Naive thymus-derived CD8-positive, alpha-beta T cell (primary cell): ENCODE measurements at places on chromosomes 7 and 10.

GRCh38 chr10:124903111-124903510 is 38.8 kb upstream of the ZRANB1 start:
- peaks cover 26% of the 10 kb centered on the region for H3K27me3 ChIP-seq
- no peaks in the 10 kb centered on the region for H3K36me3 ChIP-seq
- H3K4me1 ChIP-seq, result no peaks in the 10 kb centered on the region
- no peak overlapping the region for H3K4me3 ChIP-seq

GRCh38 chr10:66591865-66592264 is 334.0 kb upstream of the LRRTM3 start:
- H3K36me3 ChIP-seq, result no peaks in the 10 kb centered on the region
- H3K4me1 ChIP-seq, result no peaks in the 10 kb centered on the region
- H3K27ac ChIP-seq, result no peak overlapping the region
- H3K4me3 ChIP-seq, result no peak overlapping the region

- H3K4me3 ChIP-seq, result peak overlapping the region; percentile 90
- peaks cover 29% of the 10 kb centered on the region for H3K36me3 ChIP-seq
- H3K27me3 ChIP-seq, result no peaks in the 10 kb centered on the region
- peak overlapping the region; percentile 96 for H3K27ac ChIP-seq
- DNase-seq, result no peak
Observed at GRCh38 chr10:110872984-110873923, 1.5 kb downstream of the PDCD4 start.

- peaks cover 3% of the 10 kb centered on the region for H3K4me1 ChIP-seq
- H3K27me3 ChIP-seq, result peaks cover 26% of the 10 kb centered on the region
- H3K36me3 ChIP-seq, result no peaks in the 10 kb centered on the region
- H3K27ac ChIP-seq, result no peak overlapping the region
- no peak overlapping the region for H3K4me3 ChIP-seq
Observed at GRCh38 chr10:131806146-131806545, 94.7 kb upstream of the PPP2R2D start.

- H3K36me3 ChIP-seq, result peaks cover 20% of the 10 kb centered on the region
- H3K27me3 ChIP-seq, result no peaks in the 10 kb centered on the region
- H3K27ac ChIP-seq, result peak overlapping the region; percentile 32
- no peak for DNase-seq
- peaks cover 13% of the 10 kb centered on the region for H3K4me1 ChIP-seq
Observed at GRCh38 chr7:92768501-92769393, 67.6 kb downstream of the CDK6 start.

DNA sequence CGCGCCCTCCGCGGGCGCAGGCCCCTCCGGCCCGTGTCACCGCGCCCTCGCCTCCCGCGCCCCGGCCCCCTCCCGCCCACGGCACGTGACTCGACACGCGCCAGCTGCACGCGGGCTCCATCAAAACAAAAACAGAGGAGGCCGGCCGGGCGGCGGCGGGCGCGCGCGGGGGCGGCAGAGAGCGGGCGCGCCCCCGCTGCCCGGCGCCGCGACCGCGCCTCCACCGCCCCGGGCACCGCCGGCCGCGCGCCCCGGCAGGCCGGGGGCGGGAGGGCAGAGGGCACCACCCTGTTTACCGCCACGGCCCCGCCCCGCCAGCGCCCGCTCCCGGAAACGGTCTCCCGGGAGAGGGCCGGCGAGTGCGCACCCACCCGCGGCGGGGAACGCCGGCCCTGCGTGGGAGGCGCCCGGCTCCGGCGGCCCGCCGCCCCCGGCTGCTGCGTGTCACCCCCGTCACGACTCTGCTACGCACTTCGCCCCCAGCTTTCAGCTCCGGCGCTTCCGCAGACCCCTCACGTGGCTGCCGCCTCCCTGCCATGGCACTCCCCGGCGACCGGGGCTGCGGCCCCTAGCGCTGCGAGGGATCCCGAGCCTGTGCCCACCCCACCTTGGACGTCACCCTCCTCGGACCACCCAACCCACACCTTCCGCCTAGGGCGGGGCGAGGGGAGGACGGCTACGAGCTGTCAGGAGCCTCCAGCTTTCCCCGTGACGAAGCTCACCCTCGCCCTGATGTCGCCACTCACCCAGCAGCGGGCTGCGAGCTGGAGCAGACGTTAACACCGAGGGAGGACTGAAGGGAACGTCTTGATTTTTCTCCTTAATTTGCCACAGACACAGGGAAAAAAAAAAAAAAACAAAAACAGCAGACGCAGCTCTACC is 221.6 kb upstream of the MKLN1 start:
- H3K27me3 ChIP-seq, result no peaks in the 10 kb centered on the region
- DNase-seq, result peak; percentile 96
- H3K27ac ChIP-seq, result peak overlapping the region; percentile 100

GRCh38 chr10:127195571-127196281 is 665 bp downstream of the INSYN2A start:
- H3K27me3 ChIP-seq, result peaks cover 15% of the 10 kb centered on the region
- no peaks in the 10 kb centered on the region for H3K36me3 ChIP-seq
- no peak for DNase-seq

- no peak overlapping the region for H3K4me3 ChIP-seq
- H3K27me3 ChIP-seq, result no peaks in the 10 kb centered on the region
- H3K36me3 ChIP-seq, result no peaks in the 10 kb centered on the region
- no peak overlapping the region for H3K27ac ChIP-seq
- H3K4me1 ChIP-seq, result peaks cover 15% of the 10 kb centered on the region
Observed at GRCh38 chr10:49275896-49276295, 23.1 kb upstream of the C10orf71 start.

- H3K27ac ChIP-seq, result no peak overlapping the region
- no peaks in the 10 kb centered on the region for H3K36me3 ChIP-seq
Observed at GRCh38 chr10:111648046-111648445, 535.5 kb downstream of the GPAM start.

GRCh38 chr7:87059525-87060287 is at the start of gene ELAPOR2:
Gene ELAPOR2, minus strand, starts transcription at chr7:87059654. Its CDS starts 141 bp downstream, at chr7:87059513.
- H3K27me3 ChIP-seq, result peaks cover 7% of the 10 kb centered on the region
- DNase-seq, result peak; percentile 86
- peak within 1 kb of the TSS; percentile 89 for H3K4me3 ChIP-seq

DNA sequence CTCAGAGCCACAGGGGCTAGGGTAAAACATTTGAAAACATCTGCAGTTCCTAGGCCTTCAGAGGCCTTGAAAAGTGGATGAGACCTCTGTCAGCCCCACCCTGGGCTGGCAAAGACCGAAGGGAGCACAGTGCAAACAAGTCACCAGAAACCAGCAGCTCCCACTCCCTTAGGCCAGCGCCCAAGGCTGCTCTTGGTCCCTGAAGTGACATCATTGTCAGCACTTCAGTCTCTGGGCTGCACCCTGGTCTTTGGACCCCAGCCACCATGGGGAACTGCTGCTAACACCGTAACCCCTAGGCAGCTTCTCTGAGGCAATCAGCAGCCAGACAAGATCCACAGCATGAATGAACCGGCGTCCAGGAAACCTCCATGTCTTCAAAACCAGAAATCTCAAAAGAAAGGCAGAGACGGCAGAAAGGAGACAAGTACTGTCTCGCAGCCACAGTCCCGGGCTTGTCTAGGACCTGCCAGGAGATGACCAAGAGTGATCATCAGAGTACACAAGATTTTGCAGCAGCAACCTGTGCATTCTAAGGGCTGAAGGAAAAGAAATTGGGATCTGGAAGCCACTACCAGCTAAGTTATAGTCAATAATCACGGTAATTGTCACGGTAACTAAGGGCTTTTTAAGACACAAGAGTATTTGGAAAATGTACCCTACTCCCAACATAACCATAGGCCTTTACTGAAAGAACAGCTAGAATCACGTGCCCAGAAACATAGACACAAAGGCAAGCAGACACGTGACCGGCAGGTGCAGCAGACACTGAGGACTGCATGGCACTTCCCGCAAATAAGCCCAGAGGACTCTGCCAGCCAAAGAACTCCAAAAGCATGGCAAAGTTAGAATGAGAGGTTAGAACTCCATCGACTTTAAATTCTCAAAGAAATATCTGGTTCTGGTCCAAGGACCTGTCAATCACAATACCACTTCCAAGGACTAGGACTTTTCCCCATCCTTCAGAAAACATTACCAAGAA is 23.3 kb downstream of the CPXM2 start:
- H3K4me1 ChIP-seq, result no peaks in the 10 kb centered on the region
- DNase-seq, result no peak
- H3K27me3 ChIP-seq, result peaks cover 19% of the 10 kb centered on the region
- no peak overlapping the region for H3K27ac ChIP-seq
- no peak overlapping the region for H3K4me3 ChIP-seq
- H3K36me3 ChIP-seq, result no peaks in the 10 kb centered on the region

DNA sequence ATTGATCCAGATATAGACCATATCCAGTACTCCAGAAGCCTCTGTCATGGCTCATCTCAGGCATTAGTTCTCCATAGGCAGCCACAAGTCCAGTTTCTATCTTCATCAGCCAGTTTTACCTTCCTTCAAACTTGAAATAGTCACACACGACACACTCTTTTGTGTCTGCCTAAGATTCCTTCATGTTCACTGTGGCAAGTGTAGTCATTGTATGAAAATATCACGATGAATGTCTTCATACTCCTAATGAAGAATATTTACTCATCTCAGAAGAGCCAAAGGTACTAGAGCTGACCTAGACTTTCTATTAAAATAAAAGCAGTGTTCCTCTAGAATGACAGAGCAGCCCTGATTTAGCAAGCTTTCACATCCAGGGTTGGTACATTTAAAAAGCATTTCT is 230.7 kb downstream of the SNX13 start:
- DNase-seq, result no peak
- H3K4me3 ChIP-seq, result no peak overlapping the region
- H3K27ac ChIP-seq, result no peak overlapping the region

GRCh38 chr7:125445836-125446235 is 516.2 kb upstream of the POT1 start:
- no peak overlapping the region for H3K27ac ChIP-seq
- H3K4me3 ChIP-seq, result no peak overlapping the region
- no peaks in the 10 kb centered on the region for H3K4me1 ChIP-seq
- no peaks in the 10 kb centered on the region for H3K36me3 ChIP-seq
- no peaks in the 10 kb centered on the region for H3K27me3 ChIP-seq
- no peak for DNase-seq

DNA sequence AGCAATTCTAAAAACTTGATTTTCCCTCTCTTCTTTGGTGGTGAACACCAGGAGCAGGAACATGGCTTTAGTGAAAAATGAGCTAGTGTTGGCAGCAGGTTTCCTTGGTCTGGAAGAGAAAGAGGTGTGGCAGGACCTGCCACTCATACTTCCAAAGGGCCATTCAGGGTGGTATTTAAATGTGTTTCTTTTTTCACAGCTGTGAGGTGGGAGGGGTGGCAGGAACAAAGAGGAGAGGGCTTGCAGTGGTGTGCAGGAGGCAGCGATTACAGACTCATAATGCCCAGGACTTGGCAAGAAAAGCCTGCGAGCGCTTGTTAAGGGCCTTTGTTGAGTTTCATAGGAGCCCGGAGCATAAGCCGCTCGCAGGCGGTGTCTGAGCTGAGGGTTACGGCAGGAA is 36.8 kb downstream of the WIPF3 start:
- no peak overlapping the region for H3K27ac ChIP-seq
- no peaks in the 10 kb centered on the region for H3K4me1 ChIP-seq
- DNase-seq, result no peak
- no peaks in the 10 kb centered on the region for H3K36me3 ChIP-seq
- H3K27me3 ChIP-seq, result peaks cover 4% of the 10 kb centered on the region

DNA sequence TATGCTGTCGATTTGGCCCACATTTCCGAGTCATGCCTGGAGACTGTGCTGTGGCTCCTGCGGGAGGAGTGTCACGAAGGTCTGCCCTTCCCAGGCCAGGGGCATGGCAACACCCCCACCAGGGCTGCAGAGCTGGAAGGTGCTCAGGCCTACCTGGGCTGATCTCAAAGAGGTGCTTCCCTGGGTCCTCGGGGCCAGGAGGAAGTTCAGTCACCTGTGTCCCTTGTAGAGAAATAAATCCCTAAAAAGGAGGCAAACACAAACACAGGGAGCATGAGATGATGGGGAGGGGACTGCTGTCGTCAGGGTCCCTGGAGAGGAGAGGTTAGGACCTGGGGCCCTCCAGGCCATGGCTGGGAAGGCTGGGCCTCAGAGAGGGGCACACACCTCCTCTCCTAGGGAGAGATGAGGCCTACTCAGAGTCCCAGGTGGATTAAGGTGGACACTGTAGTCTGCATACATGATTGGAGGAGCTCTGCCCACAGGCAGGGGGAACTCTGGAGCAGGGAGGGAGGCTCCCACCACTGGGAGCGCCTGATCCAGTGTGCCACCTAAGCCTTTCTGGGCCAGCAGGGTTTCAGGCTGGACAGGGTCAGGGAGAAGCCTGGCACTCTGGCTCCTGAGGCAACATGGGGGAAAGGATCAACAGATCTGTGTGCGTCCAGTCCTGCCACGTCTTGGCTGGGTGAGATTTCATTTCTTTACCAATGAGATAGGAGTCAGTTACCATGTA is 49.4 kb downstream of the ARHGAP22 start:
- no peaks in the 10 kb centered on the region for H3K4me1 ChIP-seq
- DNase-seq, result no peak
- H3K36me3 ChIP-seq, result no peaks in the 10 kb centered on the region
- no peak overlapping the region for H3K27ac ChIP-seq
- H3K27me3 ChIP-seq, result peaks cover 4% of the 10 kb centered on the region

GRCh38 chr7:29342761-29343160 is 148.2 kb downstream of the CHN2 start:
- no peak for DNase-seq
- no peak overlapping the region for H3K27ac ChIP-seq
- peaks cover 9% of the 10 kb centered on the region for H3K4me1 ChIP-seq
- no peaks in the 10 kb centered on the region for H3K36me3 ChIP-seq

- peaks cover 13% of the 10 kb centered on the region for H3K27me3 ChIP-seq
- no peaks in the 10 kb centered on the region for H3K4me1 ChIP-seq
- no peak overlapping the region for H3K27ac ChIP-seq
- H3K4me3 ChIP-seq, result no peak overlapping the region
- no peak for DNase-seq
Observed at GRCh38 chr10:122221958-122222357, 49.1 kb upstream of the BTBD16 start.
